WTC11 (cell line): ENCODE measurements at places on chromosomes 3 and 15. TPM values are rescaled to one million over a fixed set of nuclear protein-coding genes. Genes with fewer than 3 reads are reported as not detected.

GRCh38 chr3:155015776-155016436, 64.2 kb upstream of the MME start:
- DNase-seq, result no peak

- no peak for DNase-seq
Measured at GRCh38 chr3:145754605-145755289, 406.2 kb downstream of the PLOD2 start.

DNA sequence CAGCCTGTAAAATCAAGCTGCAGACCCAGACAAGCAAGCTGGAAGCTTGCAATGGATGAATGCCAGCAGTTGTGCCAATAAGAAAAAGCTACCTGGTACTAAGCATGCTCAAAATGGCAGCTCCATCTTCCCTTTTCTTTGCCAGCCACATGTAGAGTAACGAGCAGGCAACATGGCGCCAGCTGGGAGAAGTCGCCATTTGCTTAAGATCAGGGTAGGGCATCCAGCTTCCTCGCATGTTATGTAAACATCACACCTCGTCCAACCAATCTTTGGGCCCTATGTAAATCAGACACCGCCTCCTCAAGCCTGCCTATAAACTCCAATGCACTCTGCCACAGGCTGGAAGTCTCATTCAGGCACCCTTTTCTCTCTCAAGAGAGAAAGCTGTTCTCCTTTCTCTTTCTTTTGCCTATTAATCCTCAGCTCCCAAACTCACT, 973.9 kb downstream of the FHIT start:
- DNase-seq, result no peak

GRCh38 chr3:161137260-161137659, 32.1 kb upstream of the B3GALNT1 start:
- no peak for DNase-seq

DNA sequence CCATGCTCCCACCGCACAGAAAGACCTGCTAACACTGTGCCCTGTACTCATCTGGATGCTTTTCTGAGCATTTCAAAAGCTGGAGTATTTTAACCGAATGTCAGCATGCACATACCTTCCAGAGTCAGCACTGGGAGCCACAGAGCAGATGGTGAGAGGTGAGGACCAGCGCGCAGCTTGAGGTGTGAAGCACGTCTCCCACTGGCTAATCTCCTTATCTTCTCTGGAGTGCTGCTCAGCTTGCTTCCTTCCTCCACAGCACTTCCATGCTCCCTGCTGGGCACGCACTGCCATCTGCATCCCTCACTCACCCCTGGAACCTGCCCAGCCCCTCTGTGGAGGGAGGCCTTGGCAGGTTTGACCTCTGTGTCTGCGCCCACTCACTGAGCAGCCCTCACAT, at the start of gene GNB5:
Gene GNB5, minus strand, starts transcription at position 186 of the 400 bp plus-strand sequence. CDS start 6,716 bp downstream, outside the sequence.
- peak; percentile 20 for DNase-seq

GRCh38 chr3:33438881-33439545, 1.2 kb downstream of the UBP1 start:
- DNase-seq, result no peak

- no peak for DNase-seq
Measured at GRCh38 chr3:54932606-54933005, 4.7 kb upstream of the LRTM1 start.

DNA sequence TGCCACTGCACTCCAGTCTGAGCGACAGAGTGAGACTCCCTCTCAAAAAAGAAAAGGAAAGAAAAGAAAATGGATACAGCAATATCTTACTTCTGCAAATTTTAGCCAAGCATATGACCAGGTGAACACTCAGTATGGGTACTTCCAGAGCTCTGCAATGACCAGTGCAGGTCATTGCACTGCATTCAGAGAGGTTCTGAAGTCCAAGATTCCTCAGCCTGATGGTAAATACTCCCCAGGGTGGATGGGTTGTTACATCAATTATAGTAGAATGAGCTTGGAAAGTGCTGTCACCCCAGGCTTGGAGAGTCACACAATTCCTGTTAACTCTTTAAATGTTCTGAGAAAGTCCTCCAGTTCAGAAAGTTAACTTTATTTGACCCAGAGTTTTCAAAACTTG, 103.7 kb downstream of the RPLP1 start:
- no peak for DNase-seq

DNA sequence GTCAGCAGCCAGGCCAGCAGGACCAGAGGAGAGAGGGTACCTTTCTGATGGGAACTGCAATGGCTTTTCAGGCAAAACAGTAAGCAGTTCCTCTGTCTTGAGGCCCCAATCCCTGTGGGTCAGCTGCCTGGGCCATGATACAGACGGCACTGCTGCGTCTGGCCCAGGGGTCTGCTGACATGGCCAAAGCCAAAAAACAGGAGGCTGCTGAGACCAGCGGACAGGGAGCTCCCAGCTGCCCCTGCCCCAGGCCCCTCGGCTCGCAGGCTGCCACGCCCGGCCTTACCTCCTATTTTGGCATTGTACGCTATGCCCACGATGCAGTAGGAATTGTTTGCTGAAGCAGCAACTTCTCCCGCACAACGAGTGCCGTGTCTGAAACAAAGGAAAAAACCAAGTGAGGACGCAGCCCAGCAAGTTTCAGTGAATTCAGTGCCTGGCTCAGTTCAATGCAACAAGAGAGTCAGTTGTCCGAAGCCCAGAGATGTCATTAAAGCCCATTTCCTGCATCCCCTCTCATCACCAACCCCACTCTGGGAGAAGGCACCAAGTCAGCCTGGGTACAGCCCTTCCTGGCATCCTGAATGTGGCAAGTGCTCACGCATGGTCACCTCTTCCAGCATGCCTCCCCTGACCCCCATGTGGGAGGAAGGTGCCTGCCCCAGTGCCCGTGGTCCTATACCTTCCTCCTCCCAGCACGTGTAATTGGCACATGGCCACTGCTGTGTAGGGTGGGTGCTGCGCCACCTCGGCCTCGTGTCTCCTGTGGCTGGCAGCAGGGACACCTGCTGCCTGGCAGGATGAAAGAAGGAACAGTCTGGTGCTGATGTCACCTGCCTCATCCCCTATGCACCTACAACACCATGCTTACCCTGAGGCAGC, 61.7 kb downstream of the PCSK6 start:
- no peak for DNase-seq

DNA sequence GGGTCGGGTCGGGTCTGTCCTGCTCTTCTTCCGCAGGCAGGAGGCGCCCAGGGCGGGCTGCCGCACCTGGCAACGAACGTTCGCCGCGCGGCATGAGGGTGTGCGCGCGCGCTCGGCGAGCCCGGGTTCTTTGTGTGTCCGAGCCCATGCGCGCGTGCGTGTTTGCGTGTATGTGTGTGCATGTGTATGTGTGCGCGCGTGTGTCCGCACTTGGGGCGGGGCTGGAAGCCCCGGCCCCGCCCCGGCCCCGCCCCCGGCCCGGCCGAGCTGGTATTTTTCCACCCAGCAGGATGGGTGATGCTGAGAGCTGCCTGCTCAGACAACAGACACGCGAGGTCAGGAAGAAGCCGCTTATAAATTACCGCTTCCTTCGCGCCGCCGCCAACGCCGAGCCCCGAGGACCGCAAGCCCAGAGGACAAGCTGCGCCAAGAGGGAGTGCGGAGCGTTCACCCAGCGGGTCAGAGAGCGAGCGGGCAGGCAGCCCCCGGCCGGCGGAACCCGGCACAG, at the start of gene SLC6A6:
Gene SLC6A6, plus strand, starts transcription at position 303 of the 508 bp plus-strand sequence. CDS start 41,029 bp downstream, outside the sequence.
- peak; percentile 94 for DNase-seq

DNA sequence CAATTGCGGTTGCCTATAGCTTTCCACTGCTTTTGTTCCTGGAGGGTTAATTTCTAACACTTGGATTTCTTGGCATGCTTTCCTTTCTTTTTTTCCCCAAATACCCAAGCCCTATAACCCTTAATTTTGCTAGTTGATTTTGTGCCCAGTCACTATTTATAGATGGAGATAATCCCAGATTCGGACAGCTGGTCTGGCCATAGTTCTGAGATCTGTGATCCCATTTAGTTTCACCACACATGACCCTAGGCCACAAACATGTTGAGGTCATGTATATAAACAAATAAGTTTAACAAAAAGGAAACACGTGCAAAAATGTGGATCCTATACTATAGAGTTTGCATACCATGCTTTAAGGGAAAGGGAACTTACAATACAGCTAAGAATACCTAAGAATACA, 111.4 kb downstream of the ZMAT3 start:
- DNase-seq, result no peak

DNA sequence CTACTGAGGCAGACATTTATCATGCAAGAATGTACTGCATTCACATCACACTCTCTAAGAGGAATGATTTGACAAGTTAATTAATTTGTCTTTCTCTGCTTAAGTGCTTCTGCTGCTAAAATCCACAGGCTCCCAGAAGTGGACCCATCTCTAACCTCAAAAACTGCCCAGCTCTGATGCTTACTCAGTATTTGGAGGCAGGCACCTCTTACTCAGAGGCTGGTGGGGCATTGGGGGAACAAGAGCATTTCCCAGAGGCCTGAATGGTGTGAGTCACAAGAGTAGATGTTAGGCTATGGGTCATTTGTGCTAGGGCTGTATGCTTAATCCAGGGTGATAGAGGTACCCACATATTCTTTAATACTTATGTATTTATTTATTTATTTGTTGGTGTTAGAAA, 34.4 kb upstream of the HCN4 start:
- DNase-seq, result no peak

DNA sequence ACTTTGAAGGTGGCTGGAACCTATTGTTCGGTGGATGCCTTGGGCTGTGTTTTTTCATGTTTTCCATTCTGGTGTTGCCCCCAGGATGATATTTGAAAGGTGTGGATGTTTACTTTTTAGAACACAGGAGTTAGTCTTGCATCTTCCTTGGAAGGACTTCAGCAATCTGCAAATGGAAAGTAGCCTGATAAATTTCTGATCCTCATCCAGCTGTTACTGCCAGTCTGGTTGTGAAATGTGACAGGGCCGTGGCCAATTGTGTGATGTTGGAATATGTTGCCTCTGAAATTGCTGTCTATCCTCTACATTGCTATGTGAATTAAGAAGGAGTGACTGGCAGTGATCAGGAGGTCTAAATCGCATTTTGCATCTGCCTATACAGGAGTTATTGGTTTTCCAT, 382.5 kb upstream of the C2CD4B start:
- no peak for DNase-seq

- no peak for DNase-seq
Measured at GRCh38 chr15:34049112-34049511, 10.1 kb upstream of the AVEN start.

GRCh38 chr3:184825121-184825820, 13.3 kb downstream of the VPS8 start:
- DNase-seq, result no peak

- no peak for DNase-seq
Measured at GRCh38 chr3:126939733-126940132, 43.2 kb upstream of the PLXNA1 start.

GRCh38 chr3:13266005-13266404, 154.1 kb downstream of the NUP210 start:
- no peak for DNase-seq

DNA sequence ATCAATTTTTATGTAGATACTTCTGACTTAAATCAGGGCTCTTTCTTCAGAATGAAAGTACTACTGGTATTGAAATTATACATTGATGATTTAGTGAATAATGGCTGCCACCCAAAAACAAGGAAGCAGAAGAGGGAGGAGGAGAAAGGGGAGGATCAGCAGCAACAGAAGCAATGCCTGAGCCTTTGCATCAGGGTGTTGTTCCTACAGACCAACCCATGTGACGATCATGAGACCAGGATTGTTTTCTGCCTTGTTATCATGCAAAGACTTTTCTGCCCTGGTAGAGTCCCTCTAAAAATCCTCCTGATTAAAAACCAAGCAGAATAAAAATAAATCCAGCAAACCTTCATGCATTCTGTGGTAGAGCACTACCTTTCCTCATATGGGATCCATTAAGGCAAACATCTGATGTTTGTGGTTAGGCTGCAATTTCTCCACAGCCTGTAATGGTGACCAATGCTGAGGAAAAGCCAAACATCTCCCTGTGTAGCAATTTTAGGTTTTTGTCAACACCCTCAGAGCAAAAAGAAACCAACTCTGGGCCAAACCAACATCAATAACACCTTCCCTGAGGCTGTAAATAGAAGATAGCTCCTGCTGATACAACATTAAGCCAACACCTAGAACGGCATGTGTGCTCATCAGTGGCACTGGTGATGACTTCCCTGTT, 191.7 kb downstream of the ATP8B4 start:
- DNase-seq, result no peak

GRCh38 chr15:79943820-79944219, 27.2 kb downstream of the BCL2A1 start:
- no peak for DNase-seq

GRCh38 chr15:25811481-25811906, 51.6 kb downstream of the ATP10A start:
- DNase-seq, result no peak

DNA sequence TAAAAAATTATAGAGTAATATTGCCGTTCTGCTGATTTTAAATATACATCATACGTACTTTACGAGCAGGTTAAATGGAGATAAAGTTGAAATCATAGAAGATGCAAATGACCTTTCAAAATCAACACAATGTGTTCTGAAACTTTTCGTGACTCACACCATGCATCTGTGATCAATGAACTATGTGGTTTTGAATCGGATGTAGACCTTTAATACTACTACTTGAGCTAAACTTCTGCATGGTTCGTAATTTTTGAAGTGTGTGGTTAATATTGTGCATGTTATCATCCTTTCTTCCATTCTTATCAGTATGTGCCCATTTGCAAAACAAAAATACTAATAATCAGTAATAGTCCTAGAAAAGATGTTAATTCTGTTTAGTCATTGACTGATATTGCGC, 58.9 kb downstream of the GASK1A start:
- no peak for DNase-seq

GRCh38 chr3:127488740-127489139, 101.8 kb downstream of the TPRA1 start:
- no peak for DNase-seq

DNA sequence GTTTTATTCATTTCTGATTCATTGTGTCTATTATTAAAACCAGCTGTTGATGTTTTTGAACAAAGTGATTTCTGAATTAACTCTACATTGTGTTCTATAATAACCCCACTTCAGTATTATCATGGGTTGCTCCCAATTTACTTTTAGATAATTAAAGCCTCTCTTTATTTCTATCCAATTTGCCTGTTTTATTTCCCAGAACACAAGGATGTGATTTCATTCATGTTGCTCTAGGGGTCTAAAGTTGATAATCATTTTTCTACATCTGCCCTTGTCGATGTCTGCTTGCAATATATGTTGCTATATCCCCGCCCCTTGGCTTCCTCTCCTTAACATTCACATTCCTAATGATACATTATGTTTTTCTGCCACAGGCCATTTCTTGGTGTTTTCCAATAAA, 747.3 kb downstream of the CADM2 start:
- no peak for DNase-seq

GRCh38 chr3:10744098-10744465, 71.9 kb upstream of the SLC6A11 start:
- peak; percentile 49 for DNase-seq

- DNase-seq, result no peak
Measured at GRCh38 chr15:77607894-77608261, 24.8 kb downstream of the LINGO1 start.

- no peak for DNase-seq
Measured at GRCh38 chr15:58484791-58485600, 53.2 kb downstream of the LIPC start.

Gene PRKCD
- 16.7 to 19.2 TPM (median 18.0 TPM) in 3 replicates for total RNA-seq

Gene PAK6
- 8.7 to 11.7 TPM (median 9.6 TPM) in 3 replicates for total RNA-seq

Gene CCR2
- total RNA-seq, result 0.07 TPM in 1 of 3 replicates, not detected in the others

Gene OPA1
- 64.6 to 84.7 TPM (median 77.6 TPM) in 3 replicates for total RNA-seq

Gene BHLHE40
- 5.7 to 9.1 TPM (median 7.5 TPM) in 3 replicates for total RNA-seq

Gene SPINK8
- total RNA-seq, result not detected in 3 replicates

Gene PPARG
- total RNA-seq, result 0.30 to 0.79 TPM (median 0.66 TPM) in 3 replicates

Gene ATP2B2
- total RNA-seq, result 0.48 to 0.62 TPM (median 0.57 TPM) in 3 replicates

Gene MYL3
- 0.31 TPM in 1 of 3 replicates, not detected in the others for total RNA-seq

Gene CACNA2D2
- total RNA-seq, result 22.0 to 23.4 TPM (median 22.3 TPM) in 3 replicates

Gene FAM81A
- total RNA-seq, result 2.0 to 2.4 TPM (median 2.1 TPM) in 3 replicates

Gene KIF7
- total RNA-seq, result 20.4 to 21.8 TPM (median 21.3 TPM) in 3 replicates

Gene CMC1
- total RNA-seq, result 25.3 to 29.6 TPM (median 26.4 TPM) in 3 replicates

Gene TMEM40
- 0.17 TPM in 1 of 3 replicates, not detected in the others for total RNA-seq

Gene PARP3
- 2.8 to 2.9 TPM (median 2.8 TPM) in 3 replicates for total RNA-seq
